Kidney tubule cell (primary cell): ENCODE measurements at places on chromosomes 5 and 9.

DNA sequence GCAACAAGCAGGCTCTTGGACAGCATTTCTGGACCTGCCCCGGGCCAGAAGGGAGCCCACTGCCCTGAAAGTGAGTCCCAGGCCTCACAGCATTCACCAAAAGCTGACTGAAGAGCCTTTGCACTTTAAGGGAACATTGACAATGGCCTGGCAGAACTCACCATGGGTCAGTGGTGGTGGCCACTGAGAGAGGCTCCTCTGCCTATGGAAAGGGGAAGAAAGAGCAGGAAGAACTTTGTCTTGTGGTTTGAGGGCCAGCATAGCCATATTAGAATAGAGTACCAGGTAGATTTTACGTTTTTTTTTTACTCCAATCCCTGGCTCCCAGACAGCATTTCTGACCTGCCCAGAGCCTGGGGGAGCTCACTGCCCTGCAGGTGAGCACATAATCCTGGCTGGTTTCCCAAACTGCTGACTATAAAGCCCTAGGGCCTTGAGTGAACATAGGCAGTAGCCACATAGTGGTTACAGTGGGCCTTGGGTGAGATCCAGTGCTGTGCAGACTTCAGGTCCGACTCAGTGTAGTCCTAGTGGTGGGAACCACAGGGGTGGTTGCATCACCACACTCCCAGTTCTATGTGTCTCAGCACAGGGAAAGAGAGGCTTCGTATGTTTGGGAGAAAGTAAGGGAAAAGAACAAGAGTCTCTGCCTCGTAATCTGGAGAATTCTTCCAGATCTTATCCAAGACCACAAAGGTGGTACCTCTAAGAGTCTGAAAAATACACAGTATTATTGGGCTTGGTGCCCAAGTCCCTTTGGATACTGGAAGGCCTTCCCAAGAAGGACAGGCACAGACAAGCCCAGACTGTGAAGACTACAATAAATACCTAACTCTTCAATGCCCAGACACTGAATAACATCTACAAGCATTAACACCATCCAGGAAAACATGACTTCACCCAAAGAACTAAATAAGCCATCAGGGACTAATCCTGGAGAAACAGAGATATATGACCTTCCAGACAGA is 89.5 kb downstream of the TSSK1B start:
- DNase-seq = peak; percentile 20

GRCh38 chr5:83715236-83716065 is 5.2 kb downstream of the HAPLN1 start:
- DNase-seq = peak; percentile 48

DNA sequence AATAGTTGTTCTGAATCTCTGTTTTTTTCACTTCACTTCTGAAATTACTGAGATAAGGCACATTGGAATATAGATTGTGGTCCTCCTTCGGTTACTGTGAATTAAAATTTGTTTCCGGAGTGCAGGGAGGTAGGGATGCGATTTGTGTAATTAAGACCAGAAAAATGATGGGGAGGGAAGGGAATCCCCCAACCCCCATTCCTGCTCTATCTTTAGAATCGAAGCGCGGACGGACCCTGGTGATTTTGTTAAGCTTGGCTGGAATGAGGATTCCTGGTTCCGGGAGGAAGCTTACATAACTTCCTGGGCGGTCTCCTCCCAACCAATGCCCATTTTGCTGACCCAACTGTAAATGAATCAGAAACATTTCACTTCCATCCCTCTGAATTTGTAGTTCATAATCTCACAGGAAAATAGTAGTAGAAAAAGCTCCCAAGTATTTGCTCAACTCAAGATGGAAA is 220.1 kb upstream of the MSX2 start:
- no peak for DNase-seq

- DNase-seq = peak; percentile 3
Measured at GRCh38 chr5:118060833-118061232, 927.5 kb downstream of the DTWD2 start.

GRCh38 chr5:11814373-11814772 is 89.9 kb downstream of the CTNND2 start:
- DNase-seq = no peak

DNA sequence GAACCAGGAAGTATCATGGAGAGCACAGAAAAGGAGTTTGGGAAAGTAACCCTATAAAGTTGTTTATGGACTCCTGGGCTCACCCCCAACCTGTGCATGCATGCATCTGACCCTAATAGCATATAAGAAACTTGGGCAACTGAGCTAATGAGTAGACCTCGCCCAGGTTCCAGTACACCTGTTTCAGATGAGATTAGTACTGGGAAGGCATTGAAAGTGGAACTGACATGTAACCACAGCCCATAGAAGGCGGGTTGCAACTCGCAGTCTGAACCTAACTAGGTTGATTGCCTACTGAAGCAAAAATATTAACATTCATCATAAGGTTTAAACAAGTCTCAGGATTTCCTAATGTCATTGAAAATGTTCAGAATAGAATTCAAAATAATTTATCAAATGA is 87.0 kb downstream of the WNK2 start:
- DNase-seq = no peak

- no peak for DNase-seq
Measured at GRCh38 chr5:33232731-33233505, 207.8 kb upstream of the TARS1 start.

DNA sequence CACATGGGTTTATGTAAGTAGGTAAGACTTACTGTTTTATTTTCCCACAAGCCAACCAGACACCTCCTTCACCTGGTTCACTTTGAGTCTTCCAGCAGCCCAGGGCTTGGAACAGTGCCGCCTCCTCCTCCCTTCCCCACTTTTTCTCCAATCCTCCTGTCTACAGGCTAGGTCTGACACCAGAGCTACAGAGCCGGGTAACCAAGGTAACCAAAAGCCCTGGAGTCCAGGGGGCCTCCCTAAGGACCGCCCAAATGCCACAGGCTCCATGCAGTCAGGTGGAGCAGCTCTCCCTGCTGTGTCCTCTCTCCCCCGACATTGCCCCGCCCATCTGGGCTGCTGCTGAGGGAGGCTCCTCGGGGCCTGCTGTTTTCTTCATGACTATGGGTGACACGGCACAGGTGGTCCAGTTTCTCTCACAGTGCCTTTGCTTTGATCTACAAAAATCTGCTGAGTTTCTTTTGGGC is 138.0 kb upstream of the EFNA5 start:
- peak; percentile 25 for DNase-seq

DNA sequence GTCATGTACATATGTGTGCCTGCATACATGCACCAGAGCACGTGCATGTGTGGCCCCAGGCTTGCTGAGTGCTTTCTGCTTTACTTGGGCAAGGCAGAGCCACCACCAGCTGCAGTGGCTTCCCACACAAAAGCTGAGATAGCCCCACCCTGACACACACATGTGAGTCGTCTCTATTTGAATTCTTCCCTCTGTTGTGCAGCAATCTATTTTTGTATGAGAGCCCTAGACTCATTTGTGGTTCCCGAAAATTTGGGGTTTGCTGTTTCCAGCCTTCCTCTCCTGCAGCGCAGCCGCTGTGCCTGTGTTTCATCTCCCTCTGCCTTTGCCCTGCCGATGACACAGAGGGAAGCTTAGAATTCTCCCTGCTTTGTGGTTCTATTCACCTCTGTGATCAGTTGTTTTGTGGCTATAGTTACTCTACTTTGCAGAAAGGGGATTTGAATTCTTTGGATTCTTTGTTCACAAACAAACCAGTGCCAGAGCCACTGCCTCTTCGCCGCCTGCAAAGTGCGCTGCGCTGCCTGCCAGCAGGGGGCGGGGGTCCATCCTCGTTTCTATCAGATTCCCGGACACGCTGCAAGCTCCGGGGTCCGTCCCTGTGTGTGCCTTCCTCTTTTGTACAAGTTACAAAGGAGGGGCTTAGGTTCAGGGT is 95.8 kb upstream of the DAP start:
- peak; percentile 92 for DNase-seq

- DNase-seq = no peak
Measured at GRCh38 chr5:108523360-108523759, 141.5 kb upstream of the FBXL17 start.

GRCh38 chr5:172211676-172212075 is 17.7 kb downstream of the EFCAB9 start:
- DNase-seq = no peak

DNA sequence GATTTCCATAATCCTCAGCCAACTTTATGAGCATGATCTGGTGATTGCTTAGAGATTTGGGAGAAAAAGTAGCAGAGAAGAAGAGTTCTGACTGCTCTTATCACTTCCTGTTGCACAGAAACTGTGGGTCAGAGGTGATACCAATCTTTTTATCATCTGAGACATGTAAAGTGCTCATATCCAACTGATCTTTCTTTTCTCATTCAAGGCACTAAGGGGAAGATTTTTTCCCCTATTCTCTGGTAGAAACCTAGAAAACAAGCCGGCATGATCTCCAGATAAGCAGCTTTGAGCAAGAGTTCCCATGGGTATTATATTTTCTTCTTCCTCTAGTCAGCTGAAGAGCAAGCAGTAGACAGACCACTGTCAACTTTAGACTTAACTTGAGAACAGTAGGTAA is 29.0 kb upstream of the GPR150 start:
- DNase-seq = no peak

DNA sequence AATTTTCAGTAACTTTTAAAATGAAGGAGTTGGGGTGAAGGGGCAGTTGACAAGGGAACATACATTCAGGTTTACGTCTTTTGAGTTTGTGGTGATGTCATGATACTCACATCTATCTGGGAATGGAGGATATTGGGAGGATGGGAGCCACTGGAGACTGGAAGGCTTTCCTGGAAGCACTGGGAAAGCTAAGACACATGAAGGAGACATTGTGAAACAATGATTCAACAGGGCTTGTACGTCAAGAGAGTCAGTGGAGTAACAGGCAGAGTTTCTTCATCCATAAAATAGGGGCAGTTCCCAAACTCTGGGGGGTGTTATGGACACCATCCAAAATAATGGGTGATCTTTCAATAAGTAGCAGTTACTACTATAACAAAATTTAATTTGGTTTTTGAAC is 572.8 kb downstream of the CCDC171 start:
- DNase-seq = no peak

- DNase-seq = peak; percentile 85
Measured at GRCh38 chr5:33148076-33148513, 292.7 kb upstream of the TARS1 start.

DNA sequence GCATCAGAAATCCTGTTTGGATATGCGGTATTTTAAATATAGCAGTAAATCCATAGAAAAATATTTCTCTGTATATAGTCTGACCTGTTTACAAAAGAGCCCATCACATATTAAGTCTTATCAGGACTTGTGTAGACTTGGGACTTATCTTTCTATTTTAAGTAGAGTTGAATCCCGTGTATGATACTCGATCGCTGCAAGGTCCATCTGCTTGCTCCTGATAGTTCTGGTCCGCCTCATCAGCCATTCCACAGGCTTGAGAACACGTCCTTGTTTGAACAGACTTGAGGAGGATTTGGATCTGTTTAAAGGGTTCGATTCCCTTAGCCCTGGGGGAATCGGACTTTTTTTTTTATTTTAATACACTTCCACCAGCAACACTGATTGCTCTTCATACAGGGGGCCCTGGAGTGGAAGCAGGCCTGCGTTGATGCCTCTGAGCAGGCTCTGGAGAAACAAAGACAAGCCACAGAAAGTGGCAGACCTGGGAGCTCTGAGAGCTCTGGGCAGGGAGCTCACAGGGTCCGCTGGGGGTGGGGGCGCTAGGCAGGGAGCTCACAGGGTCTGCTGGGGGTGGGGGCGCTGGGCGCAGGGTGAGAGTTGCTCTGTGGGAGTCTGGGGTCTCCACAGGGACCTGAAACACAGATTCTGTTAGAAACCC is 112.2 kb downstream of the MVB12B start:
- no peak for DNase-seq

DNA sequence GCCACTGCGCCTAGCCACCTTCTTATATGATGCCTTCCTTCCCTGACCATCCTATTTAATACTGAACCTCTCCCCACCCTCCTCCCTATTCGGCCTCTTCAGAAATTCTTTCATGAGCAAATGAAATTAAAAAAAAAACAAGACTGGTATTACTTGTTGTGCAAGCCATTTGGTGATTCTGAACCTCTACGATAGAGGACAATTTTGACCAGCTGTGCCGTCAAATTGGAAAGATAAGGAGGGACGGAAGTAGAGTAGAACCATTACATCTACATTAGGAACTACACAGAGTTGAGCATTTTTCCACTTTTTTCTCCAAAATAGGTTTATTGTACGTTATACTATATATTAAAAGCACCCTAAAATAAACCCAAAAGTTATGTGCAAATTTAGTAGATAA is 2.9 kb downstream of the DHX29 start:
- DNase-seq = no peak

GRCh38 chr5:130893006-130893405 is 272.1 kb downstream of the HINT1 start:
- no peak for DNase-seq

DNA sequence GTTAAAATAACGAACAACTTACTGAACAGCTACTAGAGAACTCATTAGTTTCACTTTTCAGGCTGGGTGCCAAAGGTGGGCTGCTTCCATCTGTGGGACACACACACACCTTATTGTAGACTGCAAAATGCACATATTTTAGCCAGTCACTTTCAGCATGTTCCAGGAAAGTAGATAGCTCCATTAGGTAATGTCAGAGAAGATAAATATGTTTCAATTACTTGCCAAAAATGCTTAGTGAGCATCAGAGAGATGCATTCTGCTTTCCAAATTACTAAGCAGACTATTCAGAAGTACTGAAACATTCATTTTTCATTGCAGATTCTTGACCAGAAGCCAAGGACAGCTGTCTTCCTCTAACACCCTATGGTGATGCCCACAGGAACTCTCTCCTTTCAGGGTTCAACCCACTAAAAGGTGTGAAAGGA is 56.2 kb upstream of the APC start:
- DNase-seq = no peak

DNA sequence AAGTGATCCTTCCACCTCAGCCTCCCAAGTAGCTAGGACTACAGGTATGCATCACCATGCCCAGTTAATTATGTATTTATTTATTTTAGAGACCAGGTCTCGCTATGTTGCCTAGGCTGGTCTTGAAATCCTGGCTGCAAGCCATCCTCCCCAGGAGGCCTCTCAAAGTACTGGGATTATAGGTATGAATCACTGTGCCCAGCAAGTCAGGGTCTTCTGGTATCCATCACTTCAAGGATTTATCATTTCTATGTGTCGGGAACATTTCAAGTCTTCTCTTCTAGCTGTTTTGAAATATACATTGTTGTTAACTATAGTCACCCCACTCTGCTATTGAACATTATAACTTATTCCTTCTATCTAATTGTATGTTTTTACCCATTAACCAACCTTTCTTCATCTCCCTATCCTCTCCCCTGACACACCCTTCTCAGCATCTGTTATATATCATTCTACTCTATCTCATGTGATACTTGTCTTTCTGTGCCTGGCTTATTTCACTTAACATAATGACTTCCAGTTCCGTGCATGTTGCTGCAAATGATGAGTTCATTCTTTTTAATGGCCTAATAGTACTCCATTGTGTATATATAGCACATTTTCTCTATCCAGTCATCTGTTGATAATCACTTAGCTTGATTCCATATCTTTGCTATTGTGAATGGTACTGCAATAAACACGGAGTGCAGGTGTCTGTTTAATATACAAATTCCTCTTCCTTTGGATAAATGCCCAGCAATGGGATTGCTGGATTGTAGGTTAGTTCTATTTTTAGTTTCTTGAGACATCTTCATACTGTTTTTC is 26.4 kb downstream of the UTP15 start:
- DNase-seq = peak; percentile 84

- DNase-seq = no peak
Measured at GRCh38 chr5:10213316-10213715, 36.4 kb downstream of the ATPSCKMT start.
